Stimulated activated CD4-positive, alpha-beta T cell treated with anti-CD3 and anti-CD28 coated beads, Interleukin-15, amount 100 ng/mL, for 1 hour (primary cell): ENCODE measurements at places on chromosomes 16 and 17.

DNA sequence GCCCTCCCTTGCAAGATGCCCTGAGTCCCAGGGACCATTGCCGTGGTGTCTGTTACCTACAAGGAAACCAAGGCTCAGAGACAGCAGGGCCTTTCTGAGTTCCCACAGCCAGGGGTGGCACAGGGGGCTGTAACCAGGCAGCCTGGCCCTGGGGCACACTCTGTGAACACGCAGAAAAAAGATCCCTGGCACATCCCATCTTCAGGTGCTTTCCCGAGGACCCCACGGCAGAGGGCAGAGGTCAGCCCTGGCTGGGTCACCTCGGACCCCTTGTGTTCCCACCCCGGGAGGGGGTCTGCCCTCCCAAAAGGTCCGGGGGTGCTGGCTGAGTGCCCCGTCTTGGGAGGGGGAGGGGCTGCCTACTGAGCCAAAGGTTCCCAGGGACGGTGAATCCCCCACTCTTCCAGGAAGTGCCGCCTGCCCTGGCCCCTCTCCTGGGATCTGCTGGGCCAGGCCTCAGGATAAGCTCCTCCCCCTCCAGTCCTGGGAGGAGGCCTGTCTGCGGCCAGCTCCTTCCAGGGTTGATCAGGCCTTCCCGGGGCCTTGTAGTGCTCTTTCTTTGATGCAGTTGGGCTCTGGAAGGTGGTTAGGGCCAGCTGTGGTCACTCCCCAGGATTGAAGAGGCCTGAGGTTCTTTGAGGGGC is 8.1 kb downstream of the GLIS2 start:
- no peak for DNase-seq

DNA sequence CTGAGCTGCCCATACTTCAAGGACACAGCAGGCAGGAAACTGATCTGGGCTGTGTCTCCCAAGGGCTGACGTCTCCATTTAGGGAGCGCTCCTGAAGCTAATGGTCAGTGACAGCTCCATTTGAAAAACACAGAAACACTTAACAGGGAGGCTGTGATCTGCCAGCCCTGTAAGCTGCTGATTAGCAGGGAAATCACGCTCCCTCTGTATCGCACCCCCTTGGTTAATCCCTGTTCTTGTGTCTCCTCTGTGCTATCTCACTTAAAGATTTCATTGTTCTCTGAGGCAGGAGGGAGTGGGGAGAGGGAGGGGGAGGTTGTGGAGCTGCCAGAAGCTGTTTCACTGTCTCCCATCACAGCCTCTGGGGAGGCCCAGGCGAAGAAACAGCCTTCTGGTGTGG is 47.4 kb upstream of the CACNG3 start:
- DNase-seq, result no peak

DNA sequence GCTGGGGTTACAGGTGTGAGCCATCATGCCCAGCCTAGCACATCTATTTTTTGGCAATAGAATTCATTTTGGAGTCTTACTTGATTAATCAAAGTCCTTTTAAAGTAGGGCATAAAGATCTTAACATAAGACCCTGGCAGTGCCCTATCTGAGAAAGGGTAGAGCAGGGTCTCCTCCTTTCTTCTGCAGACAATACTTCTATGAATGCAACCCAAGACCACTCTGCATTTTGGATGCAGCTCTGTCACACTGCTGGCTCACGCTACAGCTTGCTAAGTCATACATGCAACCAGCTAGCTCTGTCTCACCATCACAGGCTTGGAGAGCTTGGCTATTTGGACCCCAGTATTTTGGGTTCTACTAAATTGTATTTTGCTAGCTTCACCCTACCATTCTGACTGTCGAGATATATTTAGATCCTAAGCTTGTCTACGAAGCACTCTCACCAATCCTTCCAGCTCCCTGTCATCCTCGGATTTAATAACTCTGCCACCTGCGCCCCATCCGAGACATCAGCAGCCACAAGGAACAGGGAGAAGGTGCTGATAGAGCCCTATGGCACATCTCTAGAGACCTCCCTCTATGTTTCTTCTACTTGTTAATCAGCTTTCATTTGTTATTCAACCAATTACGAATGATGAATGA is 45.1 kb downstream of the RBFOX3 start:
- no peak for DNase-seq

GRCh38 chr17:44071772-44072171 is 1.2 kb downstream of the G6PC3 start:
- DNase-seq, result no peak

DNA sequence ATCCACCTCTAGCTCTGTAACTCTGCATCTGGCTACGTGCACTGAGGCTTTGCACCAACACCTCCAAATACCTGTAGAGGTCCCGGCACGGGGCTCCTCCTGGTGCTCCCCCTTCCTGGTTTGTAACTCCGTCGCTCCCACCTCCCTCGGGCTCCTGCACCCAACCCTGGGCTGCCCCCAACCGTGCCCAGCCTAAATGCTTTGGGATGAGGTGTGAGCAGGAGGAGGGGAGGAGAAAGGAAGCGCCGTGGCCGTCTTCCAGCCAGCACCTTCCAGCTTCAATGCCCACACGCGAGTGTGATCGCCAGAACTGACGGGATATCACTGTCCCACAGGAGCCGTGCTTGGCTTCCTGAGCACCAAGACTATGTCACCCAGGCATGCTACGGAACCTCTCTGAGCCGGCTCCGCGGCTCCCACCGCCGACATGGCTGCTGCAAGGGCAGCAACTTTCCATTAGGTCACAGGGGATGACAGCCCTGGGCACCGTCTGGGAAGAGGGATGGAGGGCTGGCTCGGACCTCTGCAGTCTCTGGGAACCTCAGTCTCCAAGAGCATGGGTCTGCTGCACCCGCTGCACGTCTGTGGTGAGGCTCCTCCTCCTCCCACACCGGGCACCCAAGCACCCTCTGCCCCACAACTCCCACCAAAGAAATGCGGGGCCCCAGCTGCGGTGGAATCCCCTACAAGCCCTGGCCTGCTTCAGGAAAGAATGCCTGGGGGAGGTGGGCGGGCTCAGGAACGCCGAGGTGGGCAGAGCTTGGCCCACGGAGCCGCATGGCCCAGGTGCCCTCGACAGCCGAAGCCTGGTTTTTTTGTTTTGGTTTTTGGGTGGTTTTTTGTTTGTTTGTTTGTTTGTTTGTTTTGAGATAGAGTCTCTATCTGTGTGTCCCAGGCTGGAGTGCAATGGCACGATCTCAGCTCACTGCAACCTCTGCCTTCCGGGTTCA is 6.4 kb upstream of the SLC38A10 start:
- DNase-seq, result no peak

DNA sequence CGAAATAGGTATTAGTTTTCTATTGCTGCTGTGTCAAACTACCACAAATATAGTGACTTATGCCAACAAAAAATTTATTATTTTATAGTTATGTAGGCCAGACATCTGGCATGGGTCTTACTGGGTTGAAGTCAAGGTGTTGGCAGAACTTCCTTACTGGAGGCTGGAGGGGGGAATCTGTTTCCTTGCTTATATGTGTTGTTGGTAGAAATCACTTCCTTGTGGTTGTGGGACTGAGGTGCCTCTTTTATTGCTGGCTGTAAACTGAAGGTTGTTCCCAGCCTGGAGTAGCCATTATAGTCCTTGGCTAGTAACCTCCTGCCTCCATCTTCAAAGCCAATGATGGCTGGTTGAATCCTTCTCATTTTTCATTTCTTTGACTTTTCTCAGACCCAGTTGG is 439.8 kb upstream of the EEF2KMT start:
- DNase-seq, result no peak

GRCh38 chr17:17661834-17662385 is 19.3 kb upstream of the RAI1 start:
- DNase-seq, result no peak

DNA sequence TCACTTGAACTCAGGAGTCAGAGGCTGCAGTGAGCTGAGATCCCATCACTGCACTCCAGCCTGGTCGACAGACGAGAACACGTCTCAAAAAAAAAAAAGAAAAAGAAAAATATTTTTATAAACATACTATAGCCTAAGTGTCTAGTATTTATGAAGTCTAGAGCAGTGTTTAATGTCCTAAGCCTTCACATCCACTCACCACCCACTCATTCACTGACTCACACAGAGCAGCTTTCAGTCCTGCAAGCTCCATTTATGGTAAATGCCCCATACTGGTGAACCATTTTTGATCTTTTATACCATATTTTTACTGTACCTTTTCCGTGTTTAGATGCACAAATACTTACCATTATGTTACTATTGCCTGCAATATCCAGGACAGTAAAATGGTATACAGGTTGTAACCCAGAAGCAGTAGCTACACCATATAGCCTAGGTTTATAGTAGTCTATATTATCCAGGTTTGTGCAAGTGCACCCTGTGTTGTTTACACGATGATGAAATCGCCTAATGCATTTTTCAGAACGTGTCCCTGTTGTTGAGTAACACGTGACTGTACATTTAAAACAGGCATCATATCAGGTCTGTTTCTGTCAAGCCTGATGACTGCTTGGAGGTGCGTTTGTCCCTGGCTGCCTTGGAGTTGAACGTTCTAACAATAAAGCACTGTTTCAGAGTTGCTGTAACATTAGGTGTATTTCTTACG is 10.1 kb downstream of the NUDT7 start:
- DNase-seq, result no peak

- peak; percentile 15 for DNase-seq
Measured at GRCh38 chr17:74282587-74283370, 8.7 kb downstream of the DNAI2 start.

GRCh38 chr16:22425847-22426246 is 51.4 kb upstream of the CDR2 start:
- DNase-seq, result no peak

- no peak for DNase-seq
Measured at GRCh38 chr16:85057948-85058347, 30.4 kb downstream of the KIAA0513 start.

DNA sequence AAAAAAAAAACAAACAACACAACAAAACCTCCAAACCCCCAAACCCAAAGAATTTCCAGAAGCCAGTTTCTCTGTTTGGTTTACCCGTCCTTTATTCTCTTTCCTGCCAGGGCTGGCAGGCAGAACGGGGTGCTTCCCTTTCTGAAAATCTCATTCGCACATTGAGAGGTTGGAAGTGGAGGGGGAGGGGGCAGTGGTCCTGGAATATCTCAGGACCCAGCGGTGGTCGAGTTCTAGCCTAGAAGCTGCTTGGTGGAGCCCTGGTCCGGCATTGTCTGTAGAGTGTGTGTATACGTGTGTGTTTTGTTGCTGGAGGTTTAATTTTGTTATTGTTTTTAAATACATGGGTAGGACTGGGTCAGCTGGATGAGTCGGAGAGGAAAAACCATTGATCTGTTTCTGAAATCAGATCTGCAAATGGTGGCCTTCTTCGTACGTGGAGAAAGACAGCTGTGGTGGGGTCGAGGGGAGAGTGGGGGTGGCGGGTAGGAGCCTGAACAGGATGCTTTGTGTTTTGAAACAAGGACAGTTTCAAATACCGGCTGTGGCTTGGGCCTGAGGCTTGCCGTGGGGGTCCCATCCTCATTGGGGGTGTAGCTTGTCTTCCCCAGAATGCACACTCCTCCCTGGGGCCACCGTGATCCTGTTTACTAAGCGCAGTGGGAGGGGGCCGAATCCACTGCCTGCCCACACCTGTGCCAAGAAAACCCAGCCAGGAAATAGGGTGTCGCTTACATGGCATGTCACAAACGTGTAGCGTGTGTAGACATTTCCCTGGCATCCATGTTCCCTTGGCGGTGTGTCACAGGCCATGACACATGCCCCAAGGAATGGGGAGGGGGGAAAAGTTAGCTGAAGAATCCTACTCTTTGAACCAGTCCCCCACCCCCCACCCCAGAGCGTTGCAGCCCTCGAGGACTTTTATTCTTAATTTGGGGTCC is 1.6 kb downstream of the CMIP start:
- no peak for DNase-seq

DNA sequence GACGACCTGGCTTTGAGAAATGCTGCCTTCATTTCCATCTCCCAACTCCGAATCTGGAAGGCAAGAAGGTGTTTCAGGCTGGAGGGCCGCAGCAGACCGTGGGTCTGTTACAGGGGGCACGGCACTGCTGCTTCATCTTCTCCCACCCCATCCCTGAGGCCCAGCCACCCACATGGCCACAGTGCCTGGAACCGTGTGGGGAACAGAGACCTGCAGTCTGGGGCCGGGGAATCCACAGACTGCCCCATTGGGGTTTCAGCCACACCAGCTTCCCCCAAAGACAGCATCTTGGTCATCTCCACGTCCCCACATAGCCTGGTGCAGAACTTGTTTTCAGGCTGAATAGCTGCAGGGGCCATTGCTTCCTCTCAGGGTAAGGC is 74.2 kb downstream of the MRC2 start:
- no peak for DNase-seq

- no peak for DNase-seq
Measured at GRCh38 chr17:13395862-13396261, 205.9 kb downstream of the HS3ST3A1 start.

DNA sequence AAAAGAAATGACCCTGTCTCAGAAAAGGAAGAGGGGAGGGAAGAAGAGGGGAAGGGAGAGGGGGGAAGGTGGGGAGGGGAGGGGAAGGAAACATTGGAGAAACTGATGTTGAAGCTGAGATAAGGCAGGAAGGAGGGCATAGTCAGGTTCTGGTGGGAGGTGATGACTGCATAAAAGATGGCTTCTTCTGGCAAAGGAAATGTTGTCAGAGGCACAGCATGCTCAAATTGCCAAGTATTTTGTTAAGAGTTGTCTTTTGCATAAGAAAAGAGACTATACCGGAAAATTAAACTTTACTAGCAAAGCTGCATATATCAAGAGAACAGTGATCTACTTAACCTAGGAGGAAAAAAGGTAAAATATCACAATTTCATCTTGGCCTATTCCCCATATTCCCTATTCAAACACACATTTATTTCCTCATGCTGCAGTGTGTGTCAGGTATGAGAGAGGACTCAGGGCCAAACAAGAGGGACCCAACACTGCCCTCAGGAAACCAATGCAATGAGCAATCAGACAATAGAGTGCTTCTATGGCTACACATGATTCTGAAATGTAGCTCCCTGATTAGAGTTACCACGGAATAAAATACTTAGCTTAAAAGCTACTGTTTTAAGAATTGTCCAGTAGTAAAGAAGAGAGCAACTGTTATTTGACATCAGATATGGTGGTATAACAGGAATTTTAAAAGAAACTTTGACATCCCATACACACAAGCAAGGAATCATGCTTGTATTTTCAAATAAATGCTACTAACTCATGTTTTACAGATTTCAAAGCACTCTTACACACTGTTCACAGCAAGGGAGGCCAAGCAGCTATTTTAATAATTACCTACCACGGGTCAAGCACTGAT is 80.9 kb downstream of the PARN start:
- DNase-seq, result no peak

GRCh38 chr16:53558710-53559109 is 55.7 kb upstream of the AKTIP start:
- no peak for DNase-seq

DNA sequence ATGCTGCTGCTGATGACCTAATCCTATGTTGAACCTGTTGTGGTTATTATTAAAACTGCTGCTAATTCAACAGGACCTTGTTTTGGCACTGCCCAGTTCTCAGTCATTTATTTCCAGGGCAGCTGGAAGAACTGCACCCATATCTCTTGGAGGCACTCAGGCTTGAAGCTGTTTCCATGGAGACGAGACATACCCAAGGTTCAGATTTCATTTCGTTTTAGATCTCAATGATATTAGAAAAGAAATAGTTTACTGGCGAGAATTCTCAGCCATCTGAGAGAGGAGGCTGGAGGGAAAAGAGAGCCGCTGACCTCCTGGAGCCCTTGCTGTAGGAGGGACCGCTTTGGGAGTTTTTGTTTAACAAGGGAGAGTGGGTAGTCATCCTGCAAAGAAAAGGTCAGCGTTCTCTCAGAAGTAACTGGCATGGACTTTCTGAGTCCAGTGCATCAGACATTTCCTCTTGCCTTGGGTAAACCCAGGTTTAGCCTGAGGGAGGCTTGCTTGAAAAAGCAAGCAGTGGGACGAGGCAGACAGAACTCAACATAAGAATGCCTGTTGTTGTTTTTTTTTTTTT is 75.4 kb downstream of the YPEL2 start:
- DNase-seq, result no peak

GRCh38 chr16:88566158-88566557 is 4.0 kb upstream of the ZC3H18 start:
- no peak for DNase-seq
